T follicular helper cell (primary cell): ENCODE measurements at places on chromosomes 6 and 20.

DNA sequence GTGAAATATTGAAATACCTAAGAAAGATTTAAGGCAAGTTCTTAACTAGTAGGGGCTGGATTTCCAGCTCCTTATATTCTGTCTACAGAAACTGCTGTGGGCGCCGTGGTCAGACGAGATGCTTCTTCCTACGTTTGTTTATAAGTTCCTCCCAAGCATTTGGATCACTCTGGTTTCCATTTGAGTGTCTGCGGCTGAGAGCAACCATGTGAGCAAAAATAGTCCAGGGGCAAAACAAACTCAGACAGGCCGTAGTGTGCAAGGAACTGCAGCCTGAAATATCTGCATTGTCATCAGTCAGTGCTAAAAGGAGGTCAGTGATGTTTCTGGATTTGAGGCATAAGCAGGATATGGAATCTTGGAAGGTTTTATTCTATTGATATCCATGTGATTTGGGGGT is 485.9 kb upstream of the JAG1 start:
- DNase-seq, result no peak

DNA sequence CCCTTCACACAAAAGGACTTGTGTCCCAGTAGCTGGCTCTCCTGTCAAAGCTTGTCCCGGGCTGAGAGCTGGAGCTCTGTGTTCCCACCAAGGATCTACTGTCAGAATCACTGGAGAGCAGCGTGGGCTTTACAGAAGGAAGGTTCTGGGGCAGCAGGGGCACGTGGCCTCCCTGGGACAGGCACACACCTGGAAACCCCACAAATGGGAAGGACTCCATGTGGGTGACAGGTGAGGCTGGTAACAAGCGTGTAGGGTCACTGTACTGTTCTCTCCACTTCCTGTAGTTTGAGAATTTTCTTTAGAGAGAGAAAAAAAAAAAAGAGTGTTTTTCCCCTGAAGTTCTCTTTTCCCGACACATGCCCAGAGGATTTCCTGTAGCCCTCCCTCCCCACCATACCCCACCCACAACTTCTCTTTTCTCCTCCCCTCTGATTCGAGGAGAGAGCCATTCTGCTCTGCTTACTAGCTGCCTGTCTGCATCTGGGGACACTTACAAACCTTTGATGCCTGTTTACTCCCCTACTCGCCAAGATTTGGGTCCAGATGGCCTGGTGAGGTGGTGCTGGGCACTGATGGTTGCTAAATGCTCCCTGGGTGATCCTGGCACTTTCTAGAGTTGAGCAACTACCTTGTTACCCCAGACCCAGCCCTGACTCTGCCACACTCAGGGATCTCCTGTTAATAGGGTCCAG is 84.1 kb upstream of the SIRPA start:
- no peak for DNase-seq

GRCh38 chr6:84390334-84390733 is 162.9 kb upstream of the CEP162 start:
- DNase-seq, result no peak

DNA sequence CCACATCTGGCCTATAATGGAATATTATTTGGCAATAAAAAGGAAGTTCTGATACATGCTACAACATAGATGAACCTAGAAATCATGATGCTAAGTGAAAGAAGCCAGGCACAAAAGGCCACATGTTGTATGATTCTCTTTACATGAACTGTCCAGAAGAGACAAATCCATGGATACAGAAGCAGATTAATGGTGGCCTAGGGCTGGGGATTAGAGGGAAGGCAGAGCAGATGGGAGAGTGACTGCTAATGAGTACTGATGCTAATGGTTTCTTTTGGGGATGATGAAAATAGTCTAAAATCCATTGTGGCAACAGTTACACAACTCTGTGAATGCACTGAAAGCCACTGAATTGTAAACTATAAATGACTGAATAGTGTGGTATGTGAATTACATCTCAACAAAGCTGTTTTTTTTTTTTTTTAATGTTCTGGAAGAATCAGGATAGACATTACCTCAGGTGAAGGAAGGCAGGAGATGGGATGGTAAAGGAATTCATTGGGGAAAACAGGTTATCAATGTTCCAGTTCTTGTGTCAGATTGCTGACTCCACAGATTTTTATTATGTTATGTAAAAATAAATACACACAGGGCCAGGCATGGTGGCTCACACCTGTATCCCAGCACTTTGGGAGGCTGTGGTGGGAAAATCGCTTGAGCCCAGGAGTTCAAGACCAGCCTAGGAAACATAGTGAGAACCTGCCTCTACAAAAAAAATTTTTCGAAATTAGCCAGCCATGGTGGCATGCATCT is 8.9 kb upstream of the SOX12 start:
- no peak for DNase-seq
